ENCODE measurements at places on chromosomes 16 and 17.

- no peak for DNase-seq
Measured at GRCh38 chr17:20271011-20271610, 196.2 kb downstream of the LGALS9B start.

DNA sequence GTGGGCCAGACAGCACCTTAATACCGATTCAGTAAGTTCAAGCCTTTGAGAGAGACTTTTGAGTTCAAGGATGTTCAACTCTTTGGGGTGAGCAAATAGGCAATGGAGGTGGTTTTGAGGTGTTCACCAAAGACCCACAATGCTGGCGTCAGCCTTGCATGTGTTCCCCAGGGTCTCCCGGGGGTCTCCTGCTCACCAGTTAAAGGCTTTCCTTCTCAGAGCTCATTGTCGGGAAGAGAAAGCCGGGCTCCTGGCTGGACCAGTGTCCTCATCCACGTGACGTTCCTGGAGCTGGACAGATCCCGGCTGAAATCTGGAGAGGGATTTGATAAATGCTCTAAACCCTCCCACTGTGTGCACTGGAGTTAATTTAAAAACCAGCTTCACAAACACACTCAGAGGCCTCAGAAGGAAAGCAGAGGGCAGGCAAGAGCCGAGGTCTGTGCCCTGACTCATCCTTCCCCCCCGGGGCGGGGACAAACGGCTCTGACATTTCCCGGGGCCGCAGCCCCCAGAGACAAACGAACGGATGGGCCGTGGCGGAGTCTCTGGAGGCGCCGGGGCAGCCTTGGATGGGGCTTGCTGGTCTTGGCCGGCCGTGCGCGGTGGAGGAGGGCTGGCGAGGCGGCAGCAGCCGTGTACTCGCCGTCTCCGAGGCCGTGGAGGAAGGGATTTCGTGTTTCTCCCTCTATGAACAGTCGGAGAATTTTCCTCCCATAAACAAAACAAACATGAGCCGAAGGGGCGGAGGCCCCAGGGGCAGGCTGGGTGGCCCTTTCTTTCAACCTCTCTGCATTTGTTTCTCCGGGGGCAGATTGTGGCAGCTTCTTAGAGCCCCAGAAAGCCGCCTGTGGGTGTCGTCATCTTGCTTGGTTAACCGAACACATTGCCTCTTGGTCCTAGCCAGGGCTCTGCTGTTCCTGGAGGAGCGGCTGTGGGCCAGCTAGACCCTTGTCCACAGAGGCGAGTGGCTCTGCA, 94.2 kb downstream of the NTN1 start:
- DNase-seq, result peak; percentile 38

- no peak for DNase-seq
Measured at GRCh38 chr16:9929836-9930235, 252.4 kb downstream of the GRIN2A start.

DNA sequence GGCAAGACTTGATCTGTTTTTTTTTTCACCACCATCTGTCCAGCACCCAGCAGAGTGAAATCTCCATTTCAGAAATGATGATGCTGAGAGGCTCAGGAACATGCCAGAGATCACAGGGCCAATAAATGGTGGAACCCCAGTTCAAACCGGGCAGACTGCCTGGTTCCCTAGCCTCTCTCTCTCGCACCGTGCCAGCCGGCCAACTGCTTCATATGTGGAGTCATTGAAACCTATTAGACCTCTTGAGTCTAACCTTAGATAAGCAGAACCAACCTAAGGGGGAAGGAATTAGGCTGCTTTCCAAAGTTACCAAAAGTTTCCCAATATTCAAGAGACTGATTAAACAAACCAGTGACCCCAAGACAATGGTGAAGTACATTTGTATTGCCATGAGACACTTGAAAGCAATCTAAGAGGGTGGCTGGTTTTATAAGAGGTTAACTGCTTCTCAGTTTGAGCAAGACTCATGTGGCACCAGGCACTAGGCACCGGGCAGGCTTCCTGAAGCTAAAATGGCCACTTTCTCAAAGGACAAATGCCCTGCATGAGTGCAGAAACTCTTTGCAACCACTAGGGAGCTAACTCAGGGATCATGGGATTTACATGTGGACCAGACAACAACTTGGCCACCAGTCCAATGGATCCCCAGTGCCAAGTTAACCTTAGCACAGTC, 18.4 kb downstream of the TOX3 start:
- no peak for DNase-seq

GRCh38 chr17:11618861-11619566, 20.7 kb downstream of the DNAH9 start:
- no peak for DNase-seq

GRCh38 chr17:34570506-34570905, 8.9 kb upstream of the TMEM132E start:
- no peak for DNase-seq

DNA sequence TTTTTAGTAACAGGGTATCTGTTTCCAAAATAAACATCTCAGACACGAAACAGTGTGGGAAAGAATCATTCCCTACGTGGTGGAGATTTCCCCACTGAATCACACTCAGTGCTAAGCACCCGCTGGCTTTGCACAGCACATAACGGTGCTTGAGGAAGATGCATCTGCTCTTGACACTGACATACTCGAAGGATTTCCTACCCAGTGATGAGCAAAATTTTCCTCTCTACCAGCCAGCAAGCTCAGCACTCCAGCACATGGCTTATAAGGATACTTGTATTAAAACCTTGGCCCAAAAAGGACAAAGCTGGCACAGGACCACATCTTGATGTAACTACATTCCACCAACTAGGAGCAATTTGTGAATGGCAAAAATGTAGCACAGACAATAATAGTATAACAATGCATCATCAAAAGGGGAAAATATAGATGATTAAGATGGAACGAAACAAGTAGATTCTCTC, 59.0 kb downstream of the ANKFY1 start:
- peak; percentile 99 for DNase-seq

- no peak for DNase-seq
Measured at GRCh38 chr16:57704011-57704904, 9.7 kb downstream of the DRC7 start.

DNA sequence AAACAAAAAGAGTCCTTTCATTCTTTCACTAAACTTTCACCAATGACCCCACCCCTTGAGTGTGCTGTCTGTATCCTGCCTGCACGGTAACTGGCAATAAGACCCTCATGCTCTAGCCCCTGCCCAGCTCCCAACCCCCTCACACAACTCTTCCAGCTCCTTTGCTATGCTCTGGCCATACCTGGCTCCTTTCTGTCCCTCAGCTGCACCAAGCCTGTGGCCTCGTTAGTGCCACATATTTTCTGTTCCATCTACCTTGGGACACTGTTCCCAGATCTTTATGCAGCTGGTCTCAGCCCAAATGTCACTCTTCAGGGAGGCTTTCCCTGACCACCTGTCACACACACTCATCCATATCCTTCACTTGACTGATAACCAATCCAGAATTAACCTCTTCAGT, 47.3 kb downstream of the C16orf82 start:
- DNase-seq, result no peak

DNA sequence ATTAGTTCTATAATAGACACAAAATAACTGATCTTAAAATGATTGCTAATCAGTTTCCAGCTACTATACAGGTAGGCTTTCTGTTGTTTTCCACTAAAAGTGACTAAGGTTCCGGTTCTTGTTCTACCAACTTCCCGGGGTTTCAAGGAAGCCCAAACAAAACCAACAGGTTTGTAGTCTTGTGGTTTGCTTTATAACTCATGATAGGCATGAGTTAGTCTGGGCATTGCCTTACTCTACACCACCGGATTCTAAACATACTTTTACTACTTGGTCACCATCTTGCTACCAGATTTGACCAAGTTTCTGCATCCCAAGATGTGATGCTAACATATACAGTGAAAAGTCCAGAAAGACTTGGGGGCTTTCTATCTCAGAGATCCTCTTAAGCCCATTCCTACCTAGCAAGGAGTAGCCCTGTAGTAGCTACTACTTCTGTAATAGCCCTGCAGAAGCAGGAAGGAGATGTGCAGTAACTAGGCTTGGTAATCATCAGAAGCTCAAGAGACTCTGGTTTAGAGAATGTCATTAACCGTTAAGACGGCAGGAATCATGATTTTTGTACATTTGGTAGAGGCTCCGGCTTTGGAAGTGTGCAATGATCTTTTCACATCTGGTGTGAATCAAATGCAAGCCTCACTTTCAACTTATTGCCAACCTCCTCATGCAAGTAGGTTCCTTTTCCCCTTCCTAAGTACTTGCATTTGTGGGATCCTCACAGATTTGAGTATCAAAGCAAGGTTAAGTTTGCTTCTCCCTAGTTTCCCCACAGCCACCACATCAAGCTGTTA, 1.6 kb downstream of the FAM117A start:
- peak; percentile 30 for DNase-seq

GRCh38 chr17:82060001-82060380, 5.6 kb downstream of the DUS1L start:
- DNase-seq, result no peak

Data from fibroblast of the aortic adventitia (primary cell).